ENCODE measurements at places on chromosomes 11 and 22.

- no peak for DNase-seq
Observed at GRCh38 chr11:7759010-7759409, 37.7 kb downstream of the OR5P2 start.

- DNase-seq, result no peak
Observed at GRCh38 chr22:43846966-43847365, 15.3 kb downstream of the SULT4A1 start.

GRCh38 chr11:95778699-95779098, 10.9 kb downstream of the FAM76B start:
- no peak for DNase-seq

DNA sequence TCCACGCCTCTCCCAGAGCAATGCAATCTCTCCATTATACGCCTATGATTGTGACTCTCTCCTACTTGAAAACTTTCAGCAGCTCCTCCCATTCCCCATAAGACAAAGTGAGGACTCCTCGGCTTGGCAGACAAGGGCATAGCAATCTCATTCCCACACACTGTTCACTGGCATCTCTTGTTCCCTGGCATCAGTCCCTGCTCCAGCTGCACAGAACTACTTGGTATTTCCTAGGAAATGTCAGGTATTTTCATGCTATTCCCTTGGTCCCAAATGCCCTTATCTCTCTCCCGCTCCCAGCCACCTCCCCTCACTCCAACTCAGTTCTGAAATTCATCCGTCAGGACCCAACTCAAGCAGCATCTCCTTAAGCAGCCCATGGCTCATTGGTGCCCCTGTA, 28.4 kb downstream of the TMPRSS5 start:
- no peak for DNase-seq

GRCh38 chr22:18974477-18975180, 38.5 kb upstream of the PRODH start:
- DNase-seq, result peak; percentile 54

DNA sequence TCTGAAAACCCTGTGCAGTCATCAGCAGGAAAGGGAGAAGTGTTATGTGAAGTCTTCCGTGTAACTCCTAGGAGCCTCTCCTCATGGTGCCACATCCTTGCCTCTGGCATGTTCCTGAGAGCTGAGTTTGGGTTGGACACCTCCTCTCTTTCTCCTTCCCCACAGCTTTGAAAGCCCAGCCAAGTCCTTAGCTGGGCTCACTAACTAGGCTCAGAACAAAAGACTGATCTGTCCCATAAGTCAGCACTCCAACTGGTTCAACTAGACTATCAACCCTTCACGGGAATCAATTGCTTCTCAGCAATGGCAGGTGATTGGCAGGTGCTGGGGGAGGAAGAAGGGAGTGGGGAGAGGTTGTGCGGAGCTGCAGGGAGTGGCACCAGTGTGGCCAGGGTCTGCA, 509.9 kb upstream of the B3GAT1 start:
- no peak for DNase-seq

DNA sequence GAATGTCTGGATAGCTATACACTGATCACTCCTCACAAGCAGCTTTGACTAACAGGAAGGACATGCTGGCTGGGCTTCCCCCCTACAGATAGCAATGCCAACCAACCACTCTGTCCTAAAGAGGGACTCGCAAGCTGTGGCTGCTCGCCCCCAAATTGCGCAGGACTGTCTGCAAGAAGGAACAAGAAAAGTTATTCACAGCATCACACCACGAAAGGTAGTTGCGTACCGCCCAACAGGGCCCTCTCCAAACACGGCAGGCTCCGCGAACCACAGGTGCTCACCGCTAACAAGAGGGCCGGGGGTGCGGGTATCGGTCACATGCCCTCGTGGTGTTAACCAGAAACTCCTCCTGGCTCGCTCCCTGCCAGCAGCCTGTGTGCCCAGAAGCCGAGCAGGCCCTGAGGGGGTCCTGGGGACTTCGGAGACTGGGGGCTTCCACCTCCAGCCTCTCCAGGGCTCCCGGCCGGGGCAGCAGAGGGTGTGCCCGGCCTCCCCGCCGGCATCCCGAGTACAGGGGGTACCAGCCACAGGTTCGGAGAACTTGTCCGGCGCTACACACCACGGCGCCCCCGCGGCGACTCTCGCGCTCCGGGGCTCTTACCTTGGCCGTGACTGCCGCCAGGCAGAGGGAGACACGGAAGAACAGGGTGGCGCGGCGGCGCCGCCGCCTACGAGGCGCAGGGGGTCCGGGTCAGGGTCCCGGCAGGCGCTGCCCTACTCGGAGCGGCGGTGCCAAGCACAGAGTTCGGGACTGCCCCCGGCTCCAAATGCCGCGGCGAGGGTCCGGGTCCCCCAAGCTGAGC, 682 bp downstream of the LARGE1 start:
- DNase-seq, result peak; percentile 71

- no peak for DNase-seq
Observed at GRCh38 chr11:102237096-102237735, 80.1 kb upstream of the BIRC3 start.

- DNase-seq, result no peak
Observed at GRCh38 chr11:73446766-73447165, 70.6 kb downstream of the RELT start.

GRCh38 chr11:85855341-85855656, at the start of gene CCDC83:
CCDC83 (plus strand) TSS chr11:85855383; CDS start chr11:85865124, 9,741 bp downstream.
- no peak for DNase-seq

DNA sequence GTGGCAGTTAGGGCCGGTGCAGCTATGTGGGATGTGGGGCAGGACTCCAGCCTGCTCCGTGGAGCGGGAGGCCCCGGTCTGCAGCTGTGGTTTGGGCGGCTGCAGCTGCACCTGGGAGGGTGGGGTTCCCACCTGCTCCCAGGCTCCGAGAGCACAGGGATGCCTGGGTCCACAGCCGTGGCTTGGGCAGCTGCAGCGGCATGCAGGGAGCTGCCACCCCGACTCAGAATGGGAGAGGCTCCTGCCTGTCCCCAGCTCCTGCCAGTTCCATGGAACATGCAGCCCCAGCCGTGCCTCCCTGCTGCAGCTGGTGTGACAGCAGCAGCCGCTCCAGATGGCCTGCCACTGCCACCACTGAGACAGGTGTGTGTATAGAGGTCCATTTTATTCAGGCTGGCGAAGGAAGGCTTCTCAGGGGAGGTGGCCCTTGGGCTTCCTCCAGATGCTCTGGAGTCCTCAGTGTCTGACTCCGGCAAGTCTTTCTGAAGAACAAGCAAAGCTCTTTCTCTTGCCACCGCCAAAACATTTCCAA, 21.8 kb upstream of the UPK3A start:
- no peak for DNase-seq

DNA sequence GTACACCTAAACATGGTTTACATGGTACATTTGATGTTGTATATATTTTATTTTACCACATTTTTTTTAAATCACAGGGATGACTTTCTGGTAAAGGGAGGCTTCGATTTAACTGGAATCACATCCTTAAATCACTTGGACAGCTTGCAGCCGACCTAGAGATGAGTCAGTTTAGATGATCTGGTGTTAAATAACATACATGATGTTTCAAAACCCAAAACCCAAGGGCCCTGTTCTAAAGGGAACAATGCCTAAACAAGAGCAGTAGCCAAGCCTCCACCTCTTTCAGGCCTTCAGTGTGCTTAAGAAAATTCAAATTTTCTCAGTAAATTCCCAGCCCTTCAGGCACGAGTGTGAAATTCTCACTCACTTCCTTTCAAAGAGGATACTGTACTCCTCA, 108.8 kb downstream of the WT1 start:
- no peak for DNase-seq

DNA sequence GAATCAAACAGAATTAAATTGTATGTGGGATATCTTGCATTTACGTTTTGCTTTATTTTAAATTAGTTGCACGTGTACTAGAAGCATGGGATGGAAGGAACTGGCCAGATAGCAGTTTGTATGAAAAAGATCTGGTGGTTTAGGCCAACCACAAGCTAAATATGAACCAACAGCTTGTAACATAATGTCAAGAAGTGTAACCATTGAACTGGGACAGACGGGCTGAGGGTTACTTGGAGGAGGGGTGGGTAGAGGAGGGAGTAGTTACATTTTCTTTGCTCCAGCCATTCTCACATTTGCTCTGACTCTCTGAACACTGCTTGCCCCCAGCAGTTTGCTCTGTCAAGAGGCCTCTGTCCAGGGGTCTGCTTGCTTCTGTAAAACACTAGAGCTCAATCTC, 31.7 kb upstream of the CXCR5 start:
- no peak for DNase-seq

- DNase-seq, result no peak
Observed at GRCh38 chr22:46632646-46633249, 12.6 kb downstream of the GRAMD4 start.

GRCh38 chr11:78768971-78769370, 194.3 kb upstream of the NARS2 start:
- DNase-seq, result no peak

DNA sequence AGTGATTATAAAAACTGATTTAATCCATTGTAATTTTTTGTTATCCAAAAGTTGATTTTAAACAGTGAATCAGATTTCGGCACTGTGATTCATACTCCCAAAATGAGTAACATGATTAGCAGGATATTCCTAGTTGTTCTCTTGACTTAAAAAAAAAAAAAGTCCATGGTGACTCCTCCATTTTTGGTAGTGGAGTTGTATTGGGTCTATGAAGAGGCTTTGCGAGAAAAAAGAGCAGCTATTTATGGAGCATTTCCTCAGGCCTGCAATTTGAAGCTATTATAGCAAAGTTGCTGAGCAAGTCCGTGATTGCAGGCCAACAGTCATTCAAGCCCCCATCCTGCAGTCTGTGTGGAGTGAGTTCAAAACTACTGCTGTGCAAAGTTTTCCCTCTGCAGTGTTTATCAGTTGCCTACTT, 28.8 kb downstream of the YAP1 start:
- no peak for DNase-seq
